ENCODE measurements at places on chromosomes 2 and 18.

DNA sequence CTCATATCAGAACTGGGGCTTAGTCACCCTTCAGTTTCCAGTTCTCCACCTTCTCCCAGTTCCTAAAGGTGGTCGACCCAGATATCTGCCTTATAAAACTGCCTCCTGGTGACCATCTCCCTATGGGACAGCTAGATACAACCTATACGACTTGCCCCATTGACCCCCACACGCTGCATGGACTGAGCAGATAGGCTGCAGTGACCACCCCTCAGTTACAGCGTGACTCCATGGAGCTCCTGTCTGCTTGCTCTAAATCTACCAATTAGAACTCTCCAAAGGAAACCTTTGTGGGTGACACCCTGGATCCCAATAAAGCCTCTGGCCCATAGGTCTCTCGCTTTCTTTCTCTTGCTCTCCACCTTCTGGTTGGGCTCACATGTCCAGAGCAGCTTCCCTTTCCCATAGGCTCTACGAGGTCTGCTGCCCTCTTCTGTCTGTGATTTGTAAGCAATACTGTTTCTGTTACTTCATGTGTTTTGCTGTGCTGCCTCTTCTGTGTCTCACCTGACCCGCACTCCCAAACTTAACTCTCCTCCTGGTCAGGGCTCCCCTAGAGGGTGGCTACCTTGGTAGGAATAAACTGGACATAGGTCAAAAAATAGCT lies 971.3 kb upstream of the FAM98A start:
- no peak for DNase-seq

- DNase-seq, result peak; percentile 16
Measured at GRCh38 chr2:11784747-11785610, 38.5 kb downstream of the LPIN1 start.

GRCh38 chr2:42214669-42215068 lies 45.5 kb downstream of the EML4 start:
- DNase-seq, result no peak

- no peak for DNase-seq
Measured at GRCh38 chr2:46632349-46632748, 153.0 kb downstream of the TMEM247 start.

GRCh38 chr2:28155627-28156026 lies 237.0 kb upstream of the FOSL2 start:
- DNase-seq, result no peak

DNA sequence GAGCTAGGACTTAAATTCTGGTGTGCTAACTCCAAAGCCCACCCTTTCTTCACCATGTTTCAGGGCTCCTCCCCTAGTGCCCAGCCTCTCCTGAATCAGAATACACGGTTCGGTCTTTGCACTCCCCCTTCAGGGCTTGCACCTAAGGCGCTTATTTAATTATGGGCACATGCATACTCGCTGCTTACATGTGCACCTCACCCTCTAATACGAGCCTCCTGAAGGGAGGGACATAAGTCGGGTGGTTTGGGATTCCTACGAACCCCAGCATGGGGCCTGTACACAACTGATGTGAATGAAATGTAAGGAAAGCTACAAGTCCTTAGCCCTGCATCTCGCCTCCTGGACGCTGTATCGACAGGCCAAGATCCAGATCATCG lies 435 bp downstream of the IFT172 start:
- no peak for DNase-seq
